Activated gamma-delta T cell treated with Interleukin-2 at 50 U/mL for 16 hours (primary cell): ENCODE measurements at places on chromosomes 5 and 9.

DNA sequence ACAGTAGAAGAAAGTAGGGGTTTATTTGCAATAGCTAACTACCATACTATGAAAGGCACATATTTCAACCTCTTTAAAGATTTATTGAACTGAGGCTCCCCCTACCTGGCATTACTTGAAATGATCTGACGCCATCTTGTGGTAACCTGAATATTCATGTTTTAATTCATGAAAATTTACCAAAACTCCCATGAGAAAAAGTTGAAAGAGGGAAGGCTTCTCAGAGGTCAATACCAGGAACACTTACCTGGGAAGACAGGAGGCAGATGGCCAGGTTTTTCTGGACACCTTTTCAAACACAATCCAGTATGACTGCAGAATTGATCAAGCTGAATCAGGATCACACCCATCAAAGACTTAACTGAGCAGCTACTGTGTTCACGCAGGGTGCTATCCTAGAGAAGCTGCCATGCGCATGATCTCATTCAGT is 9.4 kb downstream of the PRELID2 start:
- DNase-seq, result no peak

- no peak for DNase-seq
Observed at GRCh38 chr5:59769832-59770231, 123.7 kb downstream of the PDE4D start.

- no peak for DNase-seq
Observed at GRCh38 chr9:27019589-27019988, 14.1 kb upstream of the LRRC19 start.

GRCh38 chr9:136231478-136232297 is 13.9 kb downstream of the QSOX2 start:
- DNase-seq, result no peak

DNA sequence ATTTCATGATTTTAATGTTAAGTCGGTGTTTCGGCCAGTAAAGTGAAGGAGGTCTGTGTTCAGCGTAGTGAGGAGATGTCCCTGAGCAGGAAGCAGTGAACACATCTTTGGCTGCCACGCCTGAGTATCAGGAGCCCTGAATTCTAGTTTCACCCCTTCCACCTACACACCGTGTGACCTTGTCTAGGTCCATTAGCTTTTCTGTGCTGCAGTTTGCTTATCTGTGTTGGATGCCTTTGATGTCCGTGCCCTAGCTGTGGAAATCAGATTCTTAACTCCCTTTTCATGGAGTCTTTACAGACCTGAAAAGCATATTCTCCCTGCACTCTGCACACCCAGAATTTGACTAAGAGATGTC is 601 bp downstream of the FBXO38 start:
- no peak for DNase-seq

GRCh38 chr9:93188426-93189368 is 4.8 kb downstream of the WNK2 start:
- no peak for DNase-seq

GRCh38 chr9:99818500-99818899 is 3.2 kb upstream of the NR4A3 start:
- no peak for DNase-seq

- DNase-seq, result no peak
Observed at GRCh38 chr5:34748431-34748830, 90.5 kb upstream of the TTC23L start.

GRCh38 chr5:88262116-88262515 is 6.5 kb downstream of the TMEM161B start:
- DNase-seq, result no peak

- no peak for DNase-seq
Observed at GRCh38 chr5:38555354-38556087, 925 bp downstream of the LIFR start.

DNA sequence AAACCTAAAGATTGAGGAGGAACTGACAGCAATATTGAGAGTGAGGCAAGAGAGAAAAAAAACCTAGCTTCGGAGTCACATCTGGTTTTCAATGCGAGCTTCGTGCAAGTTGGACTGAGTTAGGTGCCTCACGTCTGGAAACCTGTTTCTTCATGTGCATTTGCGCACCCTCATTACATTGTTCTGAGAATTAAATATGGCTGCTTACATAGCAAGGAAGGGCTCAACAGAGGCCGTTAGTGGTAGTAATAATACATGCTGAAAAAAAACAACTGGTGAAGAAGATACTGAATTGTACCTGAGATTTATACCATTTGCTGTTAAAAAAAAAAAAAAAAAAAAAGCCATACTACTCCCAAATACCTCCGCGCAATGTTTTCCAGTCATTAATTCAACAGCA is 18.6 kb downstream of the DNAJA1 start:
- no peak for DNase-seq

DNA sequence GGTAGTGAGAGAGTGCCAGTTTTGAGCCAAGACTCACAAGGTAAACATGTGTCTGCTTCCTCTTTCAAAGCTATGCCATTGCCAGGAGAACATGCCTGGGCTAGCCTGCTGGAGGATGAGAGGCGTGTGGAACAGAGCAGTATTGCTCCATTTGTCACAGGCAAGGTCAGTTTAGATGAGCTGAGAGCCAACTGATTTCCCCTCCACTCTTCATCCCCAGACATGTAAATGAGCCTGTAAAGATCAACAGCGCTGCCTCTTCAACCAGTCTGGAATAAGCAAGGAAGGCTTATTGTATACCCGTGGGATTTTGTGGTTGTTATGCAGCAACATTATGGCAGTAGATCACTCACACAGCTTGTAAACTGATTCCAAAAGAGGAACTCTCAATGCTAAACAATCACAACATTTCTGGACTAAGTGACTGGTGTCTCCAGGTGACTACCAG is 8.2 kb upstream of the GDNF start:
- DNase-seq, result no peak

DNA sequence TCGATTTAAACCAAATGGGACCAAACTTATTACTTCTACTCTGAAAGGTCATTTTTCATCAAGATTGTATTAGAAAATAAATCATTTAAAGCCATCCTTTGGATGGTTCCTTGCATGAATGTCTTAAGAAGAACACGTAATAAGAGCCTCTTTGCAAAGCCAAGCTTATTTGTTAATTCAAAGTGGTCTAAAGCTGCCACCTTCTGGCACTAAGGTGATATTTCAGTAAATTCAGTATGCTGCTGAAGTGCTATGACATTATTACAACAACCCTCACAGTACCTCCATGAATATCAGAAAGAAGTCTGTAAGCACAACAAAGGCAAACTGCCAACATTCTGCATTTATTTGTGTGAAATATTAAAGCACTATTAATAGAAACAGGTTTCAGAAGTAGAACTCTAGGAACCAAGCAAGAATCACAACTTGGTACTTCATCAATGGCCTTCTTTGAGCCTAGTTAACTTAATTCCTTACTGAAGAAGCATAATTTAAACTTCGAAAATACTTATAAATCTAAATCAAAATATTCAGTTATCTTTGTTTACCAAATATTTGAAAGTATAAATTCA is 53.1 kb upstream of the TYRP1 start:
- no peak for DNase-seq
